AG10803 (cell line): ENCODE measurements at places on chromosomes 1 and 21.

GRCh38 chr1:200373811-200374231, 36.0 kb downstream of the ZNF281 start:
- DNase-seq: no peak

GRCh38 chr1:47351305-47351704, 17.7 kb downstream of the CMPK1 start:
- no peak for DNase-seq

GRCh38 chr1:208106218-208106617, 138.0 kb downstream of the PLXNA2 start:
- no peak for DNase-seq

DNA sequence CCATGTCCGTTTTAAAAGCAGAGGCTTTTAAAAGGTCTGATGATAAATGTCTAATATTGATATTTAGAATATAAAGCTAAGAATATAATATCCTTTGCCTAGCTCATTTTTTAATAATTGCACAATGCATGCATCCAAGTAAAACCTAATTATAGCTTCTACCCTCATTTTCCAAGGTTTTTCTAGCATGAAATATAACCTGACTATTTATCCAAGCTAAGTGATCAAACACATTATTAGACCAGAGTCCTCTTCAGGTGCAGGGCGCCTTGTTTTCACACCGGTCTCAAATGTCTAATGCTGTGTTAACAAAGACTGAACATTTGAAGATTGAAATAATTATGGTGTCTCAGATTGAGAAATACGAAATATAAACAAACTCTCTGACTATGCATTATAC, 648.9 kb upstream of the CXADR start:
- DNase-seq: no peak

- peak; percentile 93 for DNase-seq
Measured at GRCh38 chr1:157968946-157969345, 24.5 kb upstream of the KIRREL1 start.

DNA sequence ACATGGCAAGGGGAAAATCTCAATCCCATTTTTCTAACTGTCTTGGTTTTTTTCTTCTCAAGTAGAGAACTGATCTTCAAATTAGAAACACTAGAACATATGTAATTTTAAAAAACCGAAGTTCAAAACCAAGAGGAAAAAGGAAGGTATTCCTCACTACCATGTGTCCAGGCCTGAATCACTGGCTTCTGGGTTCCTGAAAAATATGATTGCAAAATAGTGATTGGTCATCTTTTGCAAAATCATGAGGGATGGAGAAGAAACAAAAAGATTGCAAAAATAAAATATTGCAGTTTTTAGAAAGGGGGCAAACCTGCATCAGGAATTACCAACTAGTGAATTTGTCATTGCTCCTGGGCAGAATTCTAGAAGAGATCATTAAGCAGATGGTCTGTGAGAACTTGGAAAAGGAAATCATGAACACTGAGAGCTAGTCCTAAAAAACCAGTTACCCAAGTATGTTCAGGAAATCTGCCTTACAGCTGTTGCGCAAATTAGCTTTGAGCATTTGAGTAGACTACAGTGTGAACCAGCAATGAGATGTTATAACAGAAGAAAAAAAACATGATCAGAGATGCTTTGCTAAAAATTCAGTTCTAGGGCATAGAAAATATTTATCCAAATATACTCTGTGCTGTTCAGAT, 49.4 kb downstream of the SPATA46 start:
- peak; percentile 2 for DNase-seq

DNA sequence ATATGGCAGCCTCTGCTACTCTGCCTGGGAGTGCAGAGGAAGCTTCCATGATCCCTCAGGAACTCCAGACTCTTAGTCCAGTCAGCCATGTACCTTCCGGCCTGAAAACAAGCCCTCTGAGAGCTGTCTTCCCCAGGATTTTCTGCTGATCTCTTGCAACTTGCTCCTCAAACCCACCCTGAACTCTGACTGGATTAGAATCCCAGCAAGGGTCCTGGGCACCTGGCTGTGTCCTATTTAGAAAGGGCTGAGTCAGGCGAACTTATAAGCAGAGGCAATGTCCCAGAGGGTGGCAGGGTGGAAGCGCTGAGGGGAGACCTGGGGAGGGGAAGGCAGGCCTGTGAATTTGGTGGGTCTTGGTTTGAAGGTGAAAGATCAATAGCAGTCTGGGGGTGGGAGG, 184.5 kb upstream of the EDN2 start:
- no peak for DNase-seq

DNA sequence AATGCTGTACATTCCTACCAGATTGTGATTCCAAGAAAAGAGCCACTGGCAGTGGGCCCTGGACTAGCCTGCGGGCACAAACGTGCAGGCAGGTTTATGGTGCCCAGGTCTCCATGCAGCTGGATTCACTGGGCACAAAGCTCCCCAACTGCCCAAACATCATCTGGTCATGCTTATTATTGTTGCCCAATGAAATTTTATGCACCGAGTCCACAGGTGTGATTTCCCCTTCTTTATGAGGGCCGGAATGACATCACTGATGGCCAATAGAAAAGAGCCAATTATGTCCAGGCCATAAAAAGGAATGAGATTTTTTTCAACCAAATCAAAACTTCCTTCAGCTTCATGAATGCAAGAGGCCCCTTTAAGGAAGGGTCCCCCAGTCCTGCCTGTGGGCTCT, 66.2 kb downstream of the ERI3 start:
- no peak for DNase-seq

DNA sequence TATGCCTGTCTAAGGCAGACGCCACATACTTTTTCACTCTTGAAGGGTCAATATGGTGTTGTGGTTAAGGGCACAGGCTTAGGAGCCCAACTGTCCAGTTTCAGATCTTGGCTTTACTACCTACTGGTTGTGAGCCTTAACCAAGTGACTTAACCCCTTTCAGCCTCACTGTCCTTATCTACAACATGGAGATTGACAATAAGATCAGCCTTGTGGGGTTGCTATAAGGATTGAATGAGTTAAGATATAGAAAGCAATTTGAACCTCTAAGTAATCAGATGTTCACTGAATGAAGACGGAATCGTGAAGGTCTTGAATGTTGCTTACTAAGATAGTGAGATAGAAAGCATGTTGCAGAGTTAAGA, 121.3 kb upstream of the JUN start:
- no peak for DNase-seq

- DNase-seq: no peak
Measured at GRCh38 chr1:4346131-4346530, 308.3 kb upstream of the AJAP1 start.

GRCh38 chr1:234768569-234769283, 158.7 kb upstream of the IRF2BP2 start:
- DNase-seq: no peak

DNA sequence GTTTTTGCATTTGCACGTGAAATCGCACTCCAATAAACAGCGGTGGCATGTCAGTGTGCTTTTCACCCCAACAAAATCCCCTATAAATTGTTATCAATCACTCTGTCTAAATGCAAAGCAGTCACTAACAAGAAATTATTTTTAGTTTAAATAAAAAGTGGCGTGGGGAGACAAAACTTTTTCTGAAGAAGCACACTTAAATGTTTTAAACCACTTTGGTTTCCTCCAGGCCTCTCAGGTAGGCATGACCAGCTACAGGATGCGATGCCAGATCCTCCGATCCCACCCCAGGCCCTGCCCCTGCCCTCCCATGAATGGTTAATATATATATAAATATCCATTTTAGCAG, 3.6 kb downstream of the FMO1 start:
- DNase-seq: no peak

GRCh38 chr1:182990413-182991144, 32.6 kb upstream of the LAMC1 start:
- DNase-seq: peak; percentile 36

DNA sequence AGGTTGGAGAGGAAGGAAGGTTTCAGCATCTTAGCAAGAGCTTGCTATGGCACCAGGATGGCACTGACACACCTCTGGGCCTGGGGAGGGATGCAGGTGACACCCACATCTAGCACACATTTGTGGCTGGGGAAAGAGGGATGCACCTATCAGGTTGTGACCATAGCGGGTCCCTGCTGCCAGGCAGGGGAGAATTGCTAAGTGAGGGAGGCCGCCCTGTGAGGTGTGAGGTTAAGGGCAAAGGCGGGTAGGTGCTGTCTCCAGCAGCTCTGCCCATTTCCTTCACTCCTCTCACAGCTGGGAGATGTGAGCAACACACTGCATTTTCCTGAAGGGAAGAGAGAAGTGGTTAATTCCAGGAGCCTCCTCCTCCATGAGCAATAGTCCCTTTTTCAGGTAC, 83.2 kb upstream of the TLR5 start:
- no peak for DNase-seq

GRCh38 chr1:2492091-2492490, 16.0 kb downstream of the PLCH2 start:
- no peak for DNase-seq

- DNase-seq: peak; percentile 85
Measured at GRCh38 chr1:232127190-232127589, 500.6 kb downstream of the DISC1 start.

DNA sequence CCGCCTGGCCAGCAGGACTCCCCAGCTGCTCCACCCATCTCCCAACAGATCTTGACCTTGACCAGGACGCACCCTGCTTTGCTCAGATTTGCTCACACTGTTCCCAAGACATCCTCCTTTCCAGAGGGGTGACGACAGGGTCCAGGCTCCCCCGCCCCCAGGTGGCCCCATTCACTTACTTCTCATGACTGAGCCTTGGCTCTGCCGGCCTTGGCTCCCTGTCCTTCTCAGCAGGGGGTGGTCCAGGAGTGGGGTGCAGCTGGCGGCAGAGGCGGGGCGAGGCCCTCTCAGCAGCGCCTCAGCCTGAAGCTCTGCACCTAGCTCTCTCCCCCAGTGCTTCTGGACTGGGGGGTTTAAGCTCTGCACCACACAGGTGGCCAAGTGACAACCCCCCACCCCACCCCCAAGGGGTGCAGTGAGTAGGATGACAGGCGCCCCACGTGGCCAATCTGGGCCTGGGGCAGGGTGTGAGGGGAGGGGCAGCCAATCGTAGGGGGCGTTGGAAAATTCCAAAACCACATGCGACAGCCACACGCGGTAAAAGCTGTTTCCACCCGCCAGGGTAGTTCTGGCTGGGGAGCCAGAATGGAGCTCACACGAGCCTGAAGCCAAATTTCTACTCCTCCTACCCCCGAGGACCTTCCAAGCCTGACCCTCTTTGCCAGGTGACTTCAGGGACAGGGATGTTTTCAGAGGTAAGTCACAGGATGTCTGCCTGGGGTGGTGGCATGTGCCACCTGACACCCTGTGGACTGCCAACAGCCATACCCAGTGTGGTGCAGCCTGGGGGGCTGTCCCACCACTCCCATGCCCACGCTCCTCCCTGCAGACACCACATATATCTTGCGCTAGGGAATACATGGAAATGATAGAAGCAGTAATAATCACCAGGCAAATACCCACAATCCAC, 5.6 kb downstream of the RORC start:
- DNase-seq: no peak

GRCh38 chr1:56645677-56646305, 677 bp downstream of the PRKAA2 start:
- DNase-seq: no peak

- peak; percentile 34 for DNase-seq
Measured at GRCh38 chr1:53458634-53459033, 565 bp upstream of the DMRTB1 start.

GRCh38 chr1:229479660-229480399, 28.3 kb downstream of the NUP133 start:
- DNase-seq: no peak

DNA sequence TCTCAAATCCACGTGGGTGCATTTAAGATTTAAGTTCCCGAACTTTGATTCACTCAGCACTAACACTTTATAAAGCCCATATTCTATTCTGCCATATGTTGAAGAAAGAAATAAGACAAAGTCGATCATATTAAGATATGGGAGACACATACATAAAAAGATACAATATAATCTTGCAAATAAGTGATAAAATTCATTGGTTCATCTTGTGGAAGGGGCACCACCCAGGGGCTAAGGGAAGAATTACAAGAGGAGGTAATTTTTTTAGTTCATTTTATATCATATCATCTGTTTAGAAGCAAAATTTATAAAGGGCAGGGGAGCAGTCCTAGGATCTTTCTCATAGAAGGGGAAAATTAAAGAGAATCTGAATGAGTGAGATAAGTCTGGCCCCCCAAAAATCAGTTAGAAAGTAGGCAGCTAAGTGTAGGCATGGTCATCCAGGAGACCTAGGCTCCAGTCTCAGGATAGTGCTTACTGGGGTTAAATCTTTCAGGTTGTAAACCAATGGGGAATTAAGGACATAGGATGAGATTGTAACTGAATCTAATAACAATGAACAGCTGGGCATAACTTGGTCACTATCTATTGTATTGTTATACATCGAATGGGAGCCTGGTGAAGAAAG, 124.2 kb upstream of the L1TD1 start:
- DNase-seq: peak; percentile 10

GRCh38 chr1:109598156-109598555, 21.3 kb downstream of the GNAT2 start:
- no peak for DNase-seq

DNA sequence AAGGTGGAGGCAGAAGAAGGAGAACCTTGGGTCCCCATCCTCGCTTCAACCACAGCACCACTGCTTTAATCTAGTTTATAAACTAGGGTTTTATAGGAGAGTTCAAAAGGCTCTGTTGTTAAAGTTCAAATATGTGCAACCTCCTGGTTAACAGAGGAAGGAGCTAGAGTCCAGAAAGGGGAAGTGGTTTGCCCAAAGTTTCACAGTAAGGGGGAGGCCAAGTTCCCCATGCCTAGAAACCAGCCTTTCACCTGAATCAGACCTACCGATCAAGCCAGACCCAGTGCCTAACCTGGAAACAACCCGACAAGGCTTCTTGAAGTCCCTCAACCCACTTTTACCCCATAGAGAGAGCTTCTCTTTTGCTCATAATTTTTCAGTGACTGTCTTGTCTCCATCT, 106.5 kb downstream of the PLPP3 start:
- DNase-seq: no peak

DNA sequence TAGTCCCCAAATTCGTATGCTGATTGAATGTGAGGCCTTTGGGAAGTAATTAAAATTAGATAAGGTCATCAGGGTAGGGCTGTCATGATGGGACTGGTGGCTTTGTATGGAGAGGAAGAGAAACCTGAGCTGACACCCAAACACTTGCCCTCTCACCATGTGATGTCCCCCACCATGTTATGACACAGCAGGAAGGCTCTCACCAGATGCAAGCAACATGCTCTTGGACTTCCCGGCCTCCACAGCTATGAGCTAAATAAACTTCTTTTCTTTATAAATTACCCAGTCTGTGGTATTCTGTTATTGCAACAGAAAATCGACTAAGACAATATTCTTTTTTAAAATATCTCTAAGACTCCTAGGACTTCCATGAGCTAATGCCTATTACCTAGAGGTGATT, 43.6 kb upstream of the GUCA2B start:
- no peak for DNase-seq

DNA sequence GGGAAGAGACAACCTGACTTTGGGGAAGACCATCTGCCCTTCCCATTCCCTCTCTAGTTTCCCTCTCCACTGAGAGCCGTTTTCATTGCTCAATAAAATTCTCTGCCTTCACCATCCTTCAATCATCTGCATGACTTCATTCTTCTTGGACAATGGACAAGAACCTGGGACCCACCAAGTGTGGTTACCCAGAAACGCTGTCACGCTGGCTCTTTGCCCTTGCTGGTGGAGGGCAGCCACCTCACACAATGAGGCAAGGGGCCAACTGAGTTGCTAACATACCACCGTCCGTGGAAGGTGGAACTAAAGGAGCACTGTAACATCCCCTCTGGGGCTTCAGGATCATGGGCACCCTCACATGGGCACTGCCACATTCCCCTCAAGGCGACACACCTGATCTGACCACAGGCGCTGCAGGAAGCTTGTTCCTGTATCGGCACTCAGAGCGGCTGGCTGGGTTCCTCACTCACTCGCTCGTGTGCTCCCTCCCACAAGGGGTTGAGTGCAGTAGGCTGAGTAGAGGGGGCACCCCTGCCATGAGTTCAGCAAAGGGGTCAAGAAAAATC, 652.4 kb downstream of the PLPP3 start:
- DNase-seq: no peak
